ENCODE measurements at places on chromosomes 12 and 14. TPM values are rescaled to one million over a fixed set of nuclear protein-coding genes. Genes with fewer than 3 reads are reported as not detected.

- DNase-seq, result no peak
Observed at GRCh38 chr12:46470036-46470627, 97.6 kb upstream of the SLC38A2 start.

GRCh38 chr12:118617611-118618450 is 241.5 kb downstream of the SUDS3 start:
- DNase-seq, result no peak

DNA sequence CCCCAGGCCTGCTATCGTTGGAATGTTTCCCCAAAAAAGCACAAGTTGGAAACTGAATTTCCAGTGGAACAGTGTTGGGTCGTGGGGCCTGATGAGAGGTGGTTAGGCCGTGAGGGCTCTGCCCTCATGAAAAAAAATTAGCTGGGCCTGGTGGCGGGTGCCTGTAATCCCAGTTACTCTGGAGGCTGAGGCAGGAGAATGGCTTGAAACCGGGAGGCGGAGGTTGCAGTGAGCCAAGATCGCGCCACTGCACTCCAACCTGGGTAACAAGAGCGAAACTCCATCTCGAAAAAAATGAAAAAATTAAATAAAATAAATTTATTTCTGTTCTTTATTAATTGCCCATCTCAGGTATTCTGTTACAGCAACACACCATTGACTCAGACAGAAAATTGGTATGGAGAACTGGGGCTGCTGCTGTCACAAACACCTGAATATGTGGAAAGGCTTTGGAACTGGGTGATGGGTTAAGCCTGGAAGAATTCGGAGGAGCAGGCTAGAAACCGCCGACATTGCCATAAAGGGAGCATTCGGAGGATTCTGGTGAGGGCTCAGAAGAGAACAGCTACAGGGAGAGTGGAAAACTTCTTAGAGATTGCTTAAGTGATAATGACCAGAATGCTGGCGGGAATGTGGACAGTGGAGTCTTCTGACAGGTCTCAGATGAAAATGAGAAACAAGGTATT is 17.1 kb upstream of the RCOR1 start:
- no peak for DNase-seq

- no peak for DNase-seq
Observed at GRCh38 chr12:106291342-106291741, 11.2 kb upstream of the TCP11L2 start.

TRIP11 gene
- 80.5 TPM for total RNA-seq

DDX51 gene
- 17.7 TPM for total RNA-seq

LRP1-AS gene
- not detected for total RNA-seq

CFAP251 gene
- 3.8 TPM for total RNA-seq
